Fibroblast of lung (primary cell): ENCODE measurements at places on chromosomes 11 and 22. TPM values are rescaled to one million over a fixed set of nuclear protein-coding genes. Genes with fewer than 3 reads are reported as not detected.

- no peak for DNase-seq
These were observed 31.1 kb downstream of the GRAMD1B start for GRCh38 chr11:123461164-123461563.

GRCh38 chr22:22200569-22201184, 43.9 kb upstream of the VPREB1 start:
- no peak for DNase-seq

GRCh38 chr11:134120921-134121526, 52.2 kb downstream of the JAM3 start:
- peak; percentile 78 for DNase-seq

DNA sequence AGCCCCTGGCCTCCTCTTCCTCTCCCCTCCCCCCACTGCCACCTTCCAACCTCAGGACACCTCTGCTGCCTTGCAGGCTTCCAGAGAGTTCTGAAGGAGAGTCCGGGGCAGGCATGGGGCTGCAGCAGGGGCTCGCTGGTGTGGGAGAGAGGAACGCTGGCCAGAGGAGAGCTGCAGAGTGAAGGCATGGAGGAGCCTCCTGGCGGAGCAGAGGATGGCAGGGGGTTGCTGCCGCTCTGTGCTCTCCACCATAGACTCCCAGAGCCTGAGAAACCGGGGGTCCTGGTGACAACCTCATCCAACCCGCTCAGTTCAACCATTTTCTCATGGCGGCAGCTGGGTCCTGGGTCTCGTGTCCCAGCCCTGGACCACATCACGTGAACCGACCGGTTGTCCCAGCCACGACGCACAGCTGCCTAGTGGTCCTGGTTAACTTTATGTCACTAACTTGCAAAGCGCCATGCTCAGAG, 17.5 kb downstream of the MRGPRG start:
- DNase-seq: no peak

The ACTN3 gene
- total RNA-seq: under 0.01 TPM in 1 of 2 replicates, not detected in the other

The KIAA1671 gene
- total RNA-seq: 0.77 and 1.3 TPM in 2 replicates

- DNase-seq: no peak
These were observed 40.7 kb upstream of the POU2AF1 start for GRCh38 chr11:111419641-111420327.

- DNase-seq: no peak
These were observed 707 bp upstream of the CD151 start for GRCh38 chr11:831961-832528.

- DNase-seq: no peak
These were observed 160.8 kb downstream of the CRYBB2 start for GRCh38 chr22:25380122-25380747.

GRCh38 chr22:24009227-24010017, 1.7 kb upstream of the CABIN1 start:
- DNase-seq: no peak

The ART1 gene
- total RNA-seq: not detected in 2 replicates

The SCUBE2 gene
- 1.8 TPM in 2 replicates for total RNA-seq

- no peak for DNase-seq
These were observed at the start of gene PTH for GRCh38 chr11:13495929-13496328. TSS of gene PTH (minus strand) at chr11:13495997. CDS start at chr11:13492855, 3,142 bp downstream.

GRCh38 chr22:41598081-41598480, 8.4 kb upstream of the PMM1 start:
- peak; percentile 88 for DNase-seq

The MTCH2 gene
- 52.1 and 64.4 TPM in 2 replicates for total RNA-seq

DNA sequence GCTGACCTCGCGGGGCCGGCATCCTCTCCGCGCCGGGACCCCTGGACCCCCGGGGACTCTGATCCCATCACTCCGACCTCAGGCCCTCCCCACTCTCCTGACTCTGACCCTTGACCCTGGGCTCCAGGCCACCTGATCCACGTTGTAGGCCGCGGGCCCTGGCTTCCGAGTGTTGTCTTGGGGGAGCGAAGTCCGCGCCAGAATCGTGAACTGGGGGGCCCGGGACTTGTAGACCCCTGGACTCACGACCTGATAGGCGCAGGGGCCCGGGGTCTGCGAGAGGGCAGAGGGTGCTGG, 716 bp upstream of the TYMP start:
- no peak for DNase-seq

DNA sequence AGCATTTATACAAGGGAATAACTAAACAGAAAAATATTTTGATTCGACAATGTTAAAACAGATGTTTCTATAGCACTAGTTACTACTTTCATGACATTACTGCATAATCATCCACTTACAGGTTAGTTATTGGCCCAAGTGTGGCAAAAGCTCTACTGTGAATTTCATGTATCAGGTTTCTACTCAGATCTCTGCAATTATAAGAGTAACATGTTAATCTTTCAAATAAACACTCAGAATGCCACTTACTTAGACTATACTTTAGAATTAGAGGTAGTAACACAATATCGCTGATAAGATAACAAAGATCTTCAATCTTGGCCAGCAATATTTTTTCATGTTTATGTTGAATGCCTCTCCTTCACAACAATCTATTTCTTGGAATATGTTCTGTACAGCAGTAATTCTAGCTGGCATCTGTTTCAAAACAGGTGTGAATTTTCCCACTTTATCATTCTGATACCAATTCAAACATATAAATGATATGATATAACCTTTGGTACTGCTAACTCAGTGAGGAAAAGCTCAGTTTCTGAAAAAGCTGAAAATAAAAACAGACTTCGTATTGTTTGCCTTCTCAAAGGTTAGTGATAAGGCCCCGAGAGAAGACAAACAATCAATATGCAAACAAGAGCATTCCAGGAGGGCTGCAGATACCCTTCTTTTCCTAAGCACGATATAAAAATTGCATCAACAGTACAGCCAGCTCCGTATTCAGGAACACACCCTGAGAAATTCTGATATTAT, 11.0 kb upstream of the CCDC34 start:
- DNase-seq: no peak

- no peak for DNase-seq
These were observed 102.9 kb upstream of the PAX6 start for GRCh38 chr11:31913985-31914384.

The CNGA4 gene
- total RNA-seq: 0.17 TPM in 1 of 2 replicates, not detected in the other

The CHADL gene
- total RNA-seq: 2.1 and 3.1 TPM in 2 replicates

DNA sequence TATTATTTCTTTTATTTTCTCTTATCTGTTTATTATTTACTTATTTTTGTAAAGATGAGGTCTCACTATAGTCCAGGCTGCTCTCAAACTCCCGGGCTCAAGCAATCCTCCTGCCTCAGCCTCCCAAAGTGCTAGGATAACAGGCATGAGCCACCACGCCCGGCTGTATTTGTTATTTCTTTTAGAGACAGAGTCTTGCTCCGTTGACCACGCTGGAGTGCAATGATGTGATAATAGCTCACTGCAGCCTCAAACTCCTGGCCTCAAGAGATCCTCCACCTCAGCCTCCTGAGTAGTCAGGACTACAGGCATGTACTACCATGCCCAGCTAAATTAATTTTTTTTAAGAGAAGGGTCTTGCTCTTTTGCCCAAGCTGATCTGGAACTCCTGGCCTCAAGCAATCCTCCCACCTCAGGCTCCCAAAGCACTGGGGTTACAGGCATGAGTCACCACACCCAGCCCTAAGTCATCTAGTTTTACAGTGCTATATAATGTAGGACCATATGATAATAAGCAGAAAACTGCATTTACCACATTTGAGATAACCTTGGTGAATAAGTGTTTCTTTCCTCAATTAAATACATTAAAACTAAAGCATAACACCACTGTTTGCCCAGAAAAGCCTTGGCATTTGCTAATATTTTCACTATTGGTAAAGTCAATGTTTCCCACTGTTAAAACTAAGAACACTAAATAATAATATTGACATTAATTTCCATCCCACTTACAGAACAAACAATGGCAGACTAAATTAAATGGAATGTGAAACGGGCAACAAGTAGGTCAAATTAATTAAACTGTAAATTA, 127.5 kb downstream of the SIK3 start:
- DNase-seq: no peak

The OR10D3 gene
- total RNA-seq: not detected in 2 replicates

DNA sequence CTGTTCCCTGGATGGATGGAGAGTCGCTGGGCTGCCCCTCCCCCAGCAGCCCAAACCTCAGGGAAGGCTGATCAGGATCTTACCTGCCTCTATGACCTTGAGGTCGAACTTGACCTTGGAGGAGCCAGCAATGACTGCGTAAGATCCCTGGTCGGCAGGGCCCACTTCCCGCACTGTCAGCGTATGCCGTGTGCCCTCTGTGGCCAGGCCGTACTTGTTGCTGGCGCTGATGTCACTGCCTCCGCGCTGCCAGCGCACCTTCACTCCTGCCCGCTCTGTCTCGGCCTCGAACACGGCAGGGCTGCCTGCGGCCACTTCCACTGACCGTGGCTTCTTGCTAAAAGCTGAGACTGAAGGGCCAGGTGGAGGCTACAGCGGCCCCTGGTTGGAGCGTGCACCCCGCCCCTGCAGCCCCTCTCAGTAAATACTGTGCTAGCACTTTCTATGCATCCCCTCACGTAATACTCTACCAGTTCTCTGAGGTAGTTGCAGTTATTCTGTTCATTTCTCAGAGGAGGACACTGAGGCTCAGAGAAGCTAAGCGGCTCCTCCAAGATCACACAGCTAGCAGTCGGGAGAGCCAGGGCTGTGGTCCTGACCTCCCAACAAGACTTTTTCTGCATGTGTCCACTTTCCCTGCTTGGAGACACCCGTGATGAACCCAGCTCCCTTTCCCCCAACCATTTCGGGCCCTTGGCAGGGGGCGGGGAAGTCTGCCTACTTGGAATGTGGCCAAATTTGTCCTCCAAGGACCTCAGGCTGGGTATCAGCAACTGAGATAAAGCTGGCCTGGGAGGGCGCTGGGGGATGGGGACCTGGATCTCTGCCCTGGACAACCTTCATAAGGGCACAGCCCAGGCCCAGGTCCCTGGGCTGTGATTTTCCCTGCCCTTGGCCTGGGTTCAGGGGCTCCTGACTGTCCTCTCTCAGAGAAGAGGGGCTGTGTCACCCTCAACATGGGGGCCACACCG, 1.1 kb downstream of the MYBPC3 start:
- DNase-seq: no peak

The IL10RA gene
- 0.17 and 0.26 TPM in 2 replicates for total RNA-seq

The DSCAML1 gene
- 0.26 TPM in 1 of 2 replicates, not detected in the other for total RNA-seq

- DNase-seq: peak; percentile 64
These were observed 841 bp downstream of the RIC8A start for GRCh38 chr11:208181-208916.

DNA sequence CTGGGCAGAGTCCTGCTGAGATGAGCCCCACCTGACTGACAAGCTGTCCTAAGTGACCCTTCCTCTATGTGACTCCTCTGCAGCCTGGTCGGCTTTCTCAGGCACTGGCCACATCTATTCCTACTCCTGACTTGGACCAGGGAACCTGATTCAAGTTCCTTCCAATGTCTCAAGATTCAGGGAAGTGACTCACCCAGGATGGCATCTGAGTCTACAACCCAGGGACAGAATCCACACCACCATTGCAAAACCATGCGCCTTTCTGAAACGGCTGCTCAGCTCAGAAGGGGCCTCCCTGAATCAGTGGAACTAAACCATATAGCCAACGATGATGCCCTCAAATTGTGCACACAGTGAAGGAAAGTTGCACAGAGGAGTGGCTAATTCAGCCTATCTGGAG, 63.9 kb upstream of the CSNK2A3 start:
- peak; percentile 57 for DNase-seq

The PARVA gene
- total RNA-seq: 21.8 and 27.7 TPM in 2 replicates
